ENCODE measurements at places on chromosomes 3 and 15.
A peak's percentile ranks its signal among the peaks of the same experiment; 100 is the strongest.

GRCh38 chr15:33168444-33168843 is 26.1 kb downstream of the FMN1 start:
- no peak for DNase-seq

- peak; percentile 43 for DNase-seq
Observed at GRCh38 chr15:83380682-83381081, 66.5 kb upstream of the SH3GL3 start.

DNA sequence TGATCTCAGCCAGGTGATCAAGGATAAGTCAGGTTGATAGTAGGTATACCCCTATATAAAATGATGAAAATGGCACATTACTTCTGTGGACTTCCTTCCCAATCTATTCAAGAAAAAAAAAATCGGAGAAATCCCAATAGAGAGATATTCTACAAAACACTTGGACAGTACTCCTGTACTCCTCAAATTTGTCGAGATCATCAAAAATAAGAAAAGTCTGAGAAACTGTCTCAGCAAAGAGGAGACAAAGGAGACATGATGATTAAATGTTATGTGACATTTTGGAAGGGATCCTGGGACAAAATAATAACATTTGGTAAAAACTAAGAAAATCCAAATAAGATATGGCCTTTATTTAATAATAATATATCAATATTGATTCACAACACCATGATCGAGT is 94.6 kb downstream of the DCLK3 start:
- no peak for DNase-seq

- no peak for DNase-seq
Observed at GRCh38 chr3:51393564-51393963, 2.5 kb downstream of the RBM15B start.

GRCh38 chr3:88385090-88385489 is 235.3 kb downstream of the C3orf38 start:
- no peak for DNase-seq

DNA sequence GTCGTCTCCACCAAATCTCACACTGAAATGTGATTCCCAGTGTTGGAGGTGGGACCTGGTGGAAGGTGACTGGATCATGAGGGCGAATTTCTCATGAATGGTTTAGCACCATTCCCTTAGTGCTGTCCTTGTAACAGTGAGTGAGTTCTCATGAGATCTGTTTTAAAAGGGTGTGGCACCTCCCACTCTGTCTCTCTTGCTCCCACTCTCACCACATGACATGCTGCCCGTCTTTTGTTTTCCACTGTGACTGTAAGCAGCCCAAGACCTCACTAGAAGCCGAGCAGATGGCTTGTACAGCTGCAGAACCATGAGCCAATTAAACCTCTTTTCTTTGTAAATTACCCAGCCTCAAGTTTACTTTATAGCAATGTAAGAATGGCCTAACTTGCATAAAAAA is 21.2 kb downstream of the RAD18 start:
- DNase-seq = no peak

- peak; percentile 87 for DNase-seq
Observed at GRCh38 chr3:151219056-151219455, 16.0 kb upstream of the GPR171 start.

GRCh38 chr15:96200357-96200967 is 130.0 kb upstream of the NR2F2 start:
- DNase-seq = no peak

GRCh38 chr3:188686324-188686723 is 485.4 kb upstream of the TPRG1 start:
- no peak for DNase-seq

DNA sequence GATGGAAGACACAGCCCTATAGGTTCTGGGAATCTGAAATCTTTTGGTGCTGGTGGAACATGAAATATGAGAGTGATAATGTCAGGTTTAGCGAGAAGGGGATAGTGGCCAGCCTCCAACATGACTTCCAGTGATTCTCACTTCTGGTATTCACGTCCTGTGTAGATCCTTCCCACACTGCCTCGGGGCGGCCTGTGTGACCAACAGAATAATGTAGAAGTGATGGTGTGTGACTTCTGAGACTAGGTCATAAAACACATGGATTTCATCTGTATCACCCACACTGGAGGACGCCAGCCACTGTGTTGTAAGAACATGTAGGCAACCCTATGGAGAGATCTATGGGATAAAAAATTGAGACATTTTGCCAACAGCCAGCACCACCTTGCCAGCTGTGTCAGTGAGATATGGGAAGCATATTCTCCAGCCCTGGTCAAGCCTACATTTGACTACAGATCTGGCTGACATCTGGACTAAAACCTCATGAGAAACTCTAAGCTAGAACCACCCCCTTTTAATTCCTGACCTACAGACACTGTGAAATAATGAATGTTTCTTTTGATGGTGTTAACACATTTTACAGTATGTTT is 25.5 kb upstream of the NUDT16 start:
- peak; percentile 78 for DNase-seq

DNA sequence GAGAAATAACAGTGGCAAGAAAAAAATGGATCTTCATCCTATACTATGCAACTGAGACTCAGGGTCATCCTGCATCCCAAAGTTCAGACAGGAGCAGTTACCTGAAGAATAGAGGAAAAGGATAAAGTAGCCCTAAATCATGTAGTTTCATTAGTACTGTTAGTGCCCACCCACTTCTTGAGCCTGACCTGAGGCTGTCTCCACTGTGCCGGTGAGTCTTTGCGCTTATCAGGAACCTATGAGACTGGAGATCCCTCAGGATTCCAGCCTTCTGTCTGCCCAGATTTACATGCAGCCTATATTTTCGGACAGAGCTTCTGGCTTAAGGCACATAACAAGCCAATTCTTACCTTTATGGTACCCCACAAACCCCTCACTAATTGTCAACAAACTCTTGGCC is 791.6 kb downstream of the ROBO1 start:
- no peak for DNase-seq

DNA sequence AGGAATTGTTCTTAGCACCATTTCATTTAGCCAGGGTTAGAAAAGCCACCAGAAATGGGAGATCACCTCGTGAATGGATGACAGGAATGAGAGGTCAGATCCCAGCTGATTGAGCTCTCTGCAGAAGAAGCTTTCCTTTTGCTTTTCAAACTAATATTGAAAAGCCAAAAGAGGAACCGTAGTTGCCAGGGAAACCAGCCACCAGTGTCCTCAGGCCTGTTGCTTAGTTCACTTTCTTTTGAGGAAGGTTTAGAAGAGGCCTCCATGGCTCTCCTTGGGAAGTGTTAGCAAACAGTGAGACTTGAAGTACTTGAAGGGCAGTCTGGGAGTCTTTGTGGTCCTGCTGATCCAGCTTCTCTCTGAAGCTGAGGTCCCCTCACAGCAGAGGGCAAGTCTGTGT is 7.4 kb upstream of the CCK start:
- no peak for DNase-seq

DNA sequence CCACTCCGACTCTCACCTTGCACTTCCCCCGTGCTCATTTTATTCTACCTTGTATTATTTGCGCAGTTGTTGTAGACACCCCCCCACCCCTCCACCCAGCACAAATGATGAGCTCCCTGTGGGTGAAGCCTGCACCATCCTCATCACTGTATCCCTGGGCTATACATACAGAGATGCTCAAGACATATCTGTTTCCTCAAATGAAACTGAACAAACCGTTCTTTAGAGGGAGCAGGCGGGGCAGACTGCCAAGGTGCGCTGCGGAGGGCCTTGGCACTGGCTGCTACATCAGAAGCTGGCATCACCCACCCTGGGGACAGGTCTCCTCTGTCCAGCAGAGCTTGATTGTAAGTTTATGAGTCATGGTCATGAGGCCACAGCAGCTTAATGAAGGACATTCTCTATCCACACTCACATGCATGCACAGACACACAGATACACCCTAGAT is 29.0 kb downstream of the ADCY5 start:
- no peak for DNase-seq

DNA sequence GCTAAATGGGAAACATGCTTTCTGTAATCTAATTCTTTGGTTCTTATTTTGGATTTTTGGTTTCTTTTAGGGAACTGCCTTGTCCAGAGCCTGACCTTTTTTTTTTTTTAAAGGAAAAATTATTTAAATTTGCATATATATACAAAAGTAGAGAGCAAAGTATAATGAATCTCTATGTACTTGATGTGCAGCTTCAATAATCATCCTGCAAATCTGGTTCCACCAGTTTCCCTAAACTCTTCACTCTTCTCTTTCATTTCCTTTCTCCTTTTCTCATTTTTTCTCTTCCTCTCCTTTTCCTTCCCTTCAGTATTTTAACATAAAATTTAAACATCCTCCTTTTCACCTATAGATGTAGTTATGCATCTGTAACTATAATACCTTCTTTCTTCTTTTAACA is 82.5 kb downstream of the USP13 start:
- DNase-seq = no peak

All from HFFc6 (cell line).